ENCODE measurements at places on chromosomes 7 and 10. TPM values are rescaled to one million over a fixed set of nuclear protein-coding genes. Genes with fewer than 3 reads are reported as not detected.

The TCAF2 gene
- 4.0 TPM for polyA plus RNA-seq

The KCNH2 gene
- polyA plus RNA-seq: 14.3 TPM

The NUTM2A gene
- polyA plus RNA-seq: 2.0 TPM

The CALHM1 gene
- polyA plus RNA-seq: 0.09 TPM

Data from right renal pelvis (tissue), 4 donors.